Activated CD4-positive, CD25-positive, alpha-beta regulatory T cell treated with anti-CD3 and anti-CD28 coated beads, Interleukin-2, amount 50 U/mL, for 72 hours (primary cell): ENCODE measurements at places on chromosomes 1 and 21.

DNA sequence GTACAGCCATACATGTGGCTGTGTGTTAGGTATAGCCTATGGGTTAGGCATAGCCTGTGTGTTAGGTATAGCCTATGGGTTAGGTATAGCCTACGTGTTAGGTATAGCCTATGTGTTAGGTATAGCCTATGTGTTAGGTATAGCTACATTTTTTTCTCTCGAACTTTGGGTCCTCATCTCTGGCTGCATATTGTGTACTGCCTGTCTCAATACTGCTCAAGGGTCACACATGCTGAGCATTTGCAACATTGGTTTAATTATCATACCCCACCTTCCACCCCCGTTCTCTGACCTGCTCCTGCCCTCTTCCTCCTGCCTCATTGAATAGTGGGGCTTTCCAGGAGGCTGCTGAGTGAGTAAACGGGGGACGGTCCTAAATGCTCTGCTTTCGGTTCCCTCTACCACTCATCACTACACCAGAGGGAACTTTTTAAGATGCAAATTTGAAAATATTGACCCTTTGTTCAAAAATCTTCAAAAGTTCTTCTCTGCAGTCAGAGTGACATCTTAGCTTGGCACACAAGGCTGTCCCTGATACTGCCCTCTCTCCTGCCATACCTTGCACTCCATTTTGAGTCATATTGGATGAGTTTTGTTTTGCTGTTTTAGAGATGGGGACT is 17.8 kb downstream of the OR2B11 start:
- DNase-seq: no peak

GRCh38 chr1:64750875-64751274 is 6.0 kb downstream of the RAVER2 start:
- DNase-seq: no peak

GRCh38 chr1:216826646-216827045 is 103.4 kb upstream of the ESRRG start:
- no peak for DNase-seq

DNA sequence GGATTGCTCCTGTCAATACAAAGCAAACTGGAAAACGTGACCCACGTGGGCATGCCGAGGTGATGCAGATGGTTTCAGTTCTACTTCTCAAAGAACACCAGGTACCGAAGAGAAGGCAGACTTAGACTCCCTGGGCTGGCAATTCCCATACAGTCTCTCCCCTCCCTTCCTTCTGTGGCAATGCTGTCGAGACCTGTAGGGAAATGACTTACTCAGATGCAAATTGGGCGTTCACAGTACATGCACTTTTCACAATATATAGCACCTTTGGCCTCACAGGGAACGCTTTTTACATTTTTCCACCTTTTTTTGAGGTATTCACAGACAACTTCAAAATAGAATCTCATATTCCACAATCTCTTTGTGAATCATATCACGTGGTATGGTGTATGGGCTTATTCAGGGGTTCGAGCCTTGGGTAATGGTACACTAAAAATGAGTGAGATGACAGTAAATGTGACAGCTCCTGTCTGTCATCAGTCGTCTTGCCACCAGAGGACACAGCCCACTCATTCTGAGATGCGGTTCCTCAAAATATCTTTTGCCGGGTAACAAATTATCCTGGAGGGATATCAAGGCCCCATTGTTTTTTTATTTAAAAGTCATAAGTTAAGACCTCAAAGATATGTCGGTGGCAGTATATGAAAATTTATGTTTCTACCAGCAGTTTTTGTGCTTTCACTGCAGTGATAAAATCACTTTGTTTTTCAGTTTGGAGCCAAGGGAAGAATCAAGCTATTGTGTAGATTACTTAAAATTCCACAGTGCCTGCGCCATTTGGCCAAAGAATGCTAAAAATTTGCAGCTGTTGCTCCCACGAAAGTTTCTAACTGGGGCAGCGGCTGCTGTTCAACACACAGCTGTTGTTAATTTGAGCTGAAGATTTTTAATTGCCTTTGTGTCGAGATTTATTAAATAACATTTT is 168.4 kb downstream of the ZZZ3 start:
- DNase-seq: no peak

GRCh38 chr1:56437959-56438358 is 141.4 kb downstream of the PLPP3 start:
- no peak for DNase-seq

GRCh38 chr1:43873851-43874250 is 59.8 kb upstream of the ARTN start:
- DNase-seq: no peak

DNA sequence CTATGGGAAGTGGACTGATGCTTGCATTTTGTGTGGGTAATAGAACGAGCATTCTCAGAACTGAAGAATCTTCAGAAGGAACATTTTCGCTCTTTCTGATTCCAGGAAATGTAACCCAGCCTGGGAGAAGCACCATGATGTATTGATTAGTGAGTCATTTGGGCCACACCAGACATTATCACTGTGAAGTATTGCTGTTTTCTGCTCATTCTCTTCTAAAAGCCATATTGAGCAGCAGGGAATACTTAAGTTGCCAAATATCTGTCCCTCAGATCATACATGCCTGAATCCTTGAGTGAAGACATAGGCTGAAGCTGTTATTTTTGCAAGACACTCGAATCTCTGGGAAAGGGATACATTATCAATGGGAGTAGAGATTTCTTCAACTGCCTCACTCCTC is 213.1 kb downstream of the PCP4 start:
- no peak for DNase-seq

- DNase-seq: no peak
Observed at GRCh38 chr1:39900662-39901463, 854 bp downstream of the MYCL start.

DNA sequence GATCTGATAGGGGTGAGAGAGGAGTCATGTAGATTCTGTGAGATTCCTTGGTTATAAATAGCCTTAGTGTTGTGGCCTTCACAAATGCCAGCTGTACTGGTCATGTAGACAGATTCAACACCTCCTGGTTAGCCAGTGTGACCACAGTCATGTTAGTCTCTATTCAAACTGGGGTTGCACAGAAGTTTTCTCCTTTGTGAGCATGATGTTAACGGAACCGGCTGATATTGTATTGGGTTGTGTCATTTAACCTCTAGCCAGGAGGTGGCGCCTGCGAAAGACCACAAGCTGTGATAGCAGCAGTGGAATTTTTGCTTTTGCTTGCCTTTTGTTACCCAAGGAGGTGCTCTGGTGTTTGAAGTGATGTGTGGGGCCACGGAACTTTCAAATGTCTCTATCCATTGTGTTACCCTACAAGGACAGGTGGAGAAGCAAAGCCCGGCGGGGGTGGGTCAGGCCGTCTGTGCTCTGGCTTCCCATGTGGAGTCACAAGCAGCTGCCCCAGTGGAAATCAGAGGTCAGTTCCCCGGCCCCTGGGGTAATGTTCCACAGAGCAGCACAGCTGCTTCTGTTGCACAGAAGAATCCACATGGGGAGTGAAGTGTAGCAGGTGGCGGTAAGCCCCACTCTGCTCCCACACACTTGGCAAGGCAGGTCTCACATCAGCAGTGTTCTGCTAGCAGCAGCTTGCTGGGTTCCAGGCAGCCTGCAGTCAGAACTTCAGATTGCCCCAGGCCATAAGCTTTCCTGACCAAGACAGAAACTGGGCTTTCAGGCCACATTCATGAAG is 112.6 kb downstream of the ADAMTS1 start:
- DNase-seq: no peak

GRCh38 chr1:169624912-169625311 is 5.0 kb downstream of the SELP start:
- no peak for DNase-seq

DNA sequence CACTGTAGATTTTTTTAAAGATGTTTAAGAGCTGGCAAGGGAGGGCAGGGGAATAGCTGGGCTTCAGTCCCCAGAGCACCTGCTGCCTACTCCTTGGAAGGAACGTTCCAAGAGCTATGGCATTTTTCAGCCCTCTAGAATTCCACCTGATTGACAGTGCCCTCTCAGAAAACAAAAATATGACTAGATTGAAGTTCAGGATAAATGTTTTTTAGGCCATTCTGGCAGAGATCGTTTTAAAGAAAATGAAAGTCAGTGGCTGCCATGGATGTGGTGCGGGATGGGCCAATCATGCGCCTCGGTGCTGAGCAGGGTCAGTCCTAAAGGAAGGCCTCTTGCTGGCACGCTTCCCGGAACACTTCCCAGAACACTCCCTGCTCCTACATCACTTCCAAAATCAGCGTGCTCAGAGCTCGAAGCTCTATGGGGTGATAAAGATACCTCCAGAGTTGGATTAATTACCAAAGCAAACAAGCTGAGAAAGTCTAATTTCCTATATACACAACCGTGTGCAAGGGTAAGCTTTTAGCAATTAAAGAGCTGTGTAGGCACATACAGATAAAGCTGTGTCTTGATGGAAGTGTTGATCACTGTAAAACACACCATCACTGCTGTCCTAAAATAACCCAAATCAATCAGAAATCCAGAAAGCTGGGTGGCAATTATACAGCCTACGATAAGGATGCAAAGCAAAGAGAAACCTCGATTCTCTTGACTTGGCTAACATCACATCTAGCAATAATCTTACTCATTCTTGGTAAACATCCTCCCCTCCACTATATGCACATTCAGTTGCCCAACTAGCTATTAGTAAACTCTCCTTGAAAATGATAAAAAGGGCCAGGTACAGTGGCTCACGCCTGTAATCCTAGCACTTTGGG is 34.6 kb downstream of the TGFBR3 start:
- no peak for DNase-seq

DNA sequence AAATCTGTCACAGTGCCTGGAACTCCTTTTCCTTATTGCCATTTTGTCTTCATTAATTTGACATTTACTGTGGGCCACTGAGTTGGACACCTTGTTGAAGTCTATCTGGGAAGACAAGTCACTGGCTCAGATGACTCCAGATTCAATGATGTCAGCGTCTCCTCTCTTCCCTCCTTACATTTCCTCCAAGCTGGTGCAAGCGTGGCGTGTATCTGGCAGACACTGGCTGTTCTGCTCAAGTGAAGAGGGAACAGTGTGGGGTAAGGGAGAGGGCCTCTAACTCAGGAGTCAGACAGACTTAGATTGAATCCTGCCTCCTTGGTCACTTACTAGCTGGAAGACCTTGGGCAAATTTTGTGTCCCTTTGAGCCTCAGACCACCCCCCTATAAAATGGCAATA is 8.7 kb upstream of the ZNF691 start:
- DNase-seq: no peak

DNA sequence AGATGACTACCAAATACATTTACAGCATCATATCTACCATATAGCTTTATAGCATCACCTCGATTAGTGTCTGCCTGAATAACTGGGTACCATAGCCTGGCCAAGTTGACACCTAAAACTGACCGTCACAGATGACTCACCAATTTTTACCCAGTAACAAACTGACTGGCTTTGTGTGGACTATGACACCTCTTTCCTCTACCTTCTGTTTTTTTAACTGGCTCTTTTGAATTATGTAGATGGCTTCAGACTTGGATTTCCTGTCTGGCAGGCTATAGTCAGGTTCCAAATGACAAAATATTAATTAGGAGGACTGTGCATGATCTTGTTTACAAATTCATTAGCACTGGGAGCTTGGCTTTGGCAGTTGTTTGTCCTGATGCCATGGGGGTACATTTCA is 360.3 kb downstream of the TGFB2 start:
- DNase-seq: no peak

- no peak for DNase-seq
Observed at GRCh38 chr1:185409345-185409744, 92.3 kb upstream of the IVNS1ABP start.

GRCh38 chr1:65176056-65176450 is 28.1 kb downstream of the AK4 start:
- DNase-seq: no peak

GRCh38 chr1:108050158-108050557 is 85.2 kb upstream of the VAV3 start:
- DNase-seq: no peak
